ENCODE measurements at places on chromosomes 11 and 22.

GRCh38 chr11:121895919-121896318 is 220.1 kb downstream of the BLID start:
- no peak for DNase-seq

GRCh38 chr11:122744357-122744756 is 88.8 kb downstream of the UBASH3B start:
- DNase-seq = no peak

DNA sequence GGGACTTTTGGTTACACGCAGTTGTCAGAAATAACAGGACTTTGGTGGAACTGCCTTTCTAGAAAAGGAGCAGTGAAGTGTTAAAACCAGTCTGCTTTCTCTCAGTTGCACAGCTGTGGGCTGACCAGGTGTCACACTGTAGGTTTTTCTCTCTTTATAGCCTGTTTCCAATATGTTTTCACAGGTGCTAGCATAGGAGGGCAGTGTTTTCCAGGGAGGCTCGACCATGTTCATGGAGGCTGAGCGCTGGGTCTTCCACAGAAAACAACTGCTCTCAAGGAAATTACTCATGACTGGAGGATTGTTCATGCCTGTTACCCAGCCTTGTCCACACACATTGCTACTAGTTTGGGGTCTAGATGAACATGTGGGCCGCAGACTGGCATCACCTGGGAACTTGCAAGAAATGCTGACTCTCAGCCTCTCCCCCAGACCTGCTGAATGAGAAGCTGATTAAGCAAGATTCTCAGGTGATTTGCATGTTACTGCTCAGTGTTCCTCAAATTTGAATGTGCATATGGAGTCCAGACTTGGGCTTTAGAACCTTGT is 157.7 kb downstream of the MAML2 start:
- DNase-seq = no peak

GRCh38 chr11:13784855-13785254 is 116.4 kb downstream of the FAR1 start:
- DNase-seq = peak; percentile 93

- DNase-seq = no peak
Measured at GRCh38 chr11:126431401-126432064, 76.0 kb downstream of the ST3GAL4 start.

GRCh38 chr11:132994966-132995365 is 537.3 kb downstream of the OPCML start:
- no peak for DNase-seq

DNA sequence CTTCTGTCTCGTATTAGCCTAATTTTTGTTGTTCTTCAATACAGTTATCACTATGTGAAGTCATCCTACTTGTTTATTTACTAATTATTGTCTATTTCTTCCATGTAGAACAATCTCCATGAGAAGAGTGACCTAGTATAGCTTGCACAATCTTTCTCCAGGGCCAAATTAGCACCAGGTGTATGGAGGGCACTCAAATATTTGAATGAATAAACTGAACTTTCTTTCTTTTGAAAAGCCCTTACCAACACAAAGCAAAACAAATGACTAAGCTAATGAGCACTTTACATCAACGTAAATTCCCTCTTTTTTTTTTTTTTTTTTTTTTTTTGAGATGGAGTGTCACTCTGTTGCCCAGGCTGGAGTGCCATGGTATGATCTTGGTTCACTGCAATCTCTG is 34.2 kb downstream of the ABTB2 start:
- DNase-seq = no peak

GRCh38 chr11:7428196-7428595 is 57.1 kb upstream of the OLFML1 start:
- no peak for DNase-seq

DNA sequence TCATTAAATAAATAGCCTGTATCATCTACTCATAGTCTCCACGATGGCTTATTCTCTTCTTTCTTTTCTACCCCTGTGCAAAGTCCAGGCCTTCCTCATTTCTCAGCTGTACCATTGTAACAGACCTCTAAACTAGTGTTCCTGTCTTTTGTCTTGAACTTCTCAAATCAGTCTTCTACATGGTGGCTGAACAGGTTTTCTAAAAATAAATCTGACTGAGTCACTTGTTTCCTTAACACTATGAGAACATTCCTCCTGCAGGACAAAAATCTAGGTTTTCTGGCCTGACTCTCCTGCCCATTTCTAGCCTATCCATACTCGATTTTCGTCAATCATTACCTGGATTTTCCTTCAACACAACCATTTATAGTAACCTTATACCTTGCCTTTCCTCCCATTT is 1080.8 kb upstream of the TENM4 start:
- DNase-seq = no peak

DNA sequence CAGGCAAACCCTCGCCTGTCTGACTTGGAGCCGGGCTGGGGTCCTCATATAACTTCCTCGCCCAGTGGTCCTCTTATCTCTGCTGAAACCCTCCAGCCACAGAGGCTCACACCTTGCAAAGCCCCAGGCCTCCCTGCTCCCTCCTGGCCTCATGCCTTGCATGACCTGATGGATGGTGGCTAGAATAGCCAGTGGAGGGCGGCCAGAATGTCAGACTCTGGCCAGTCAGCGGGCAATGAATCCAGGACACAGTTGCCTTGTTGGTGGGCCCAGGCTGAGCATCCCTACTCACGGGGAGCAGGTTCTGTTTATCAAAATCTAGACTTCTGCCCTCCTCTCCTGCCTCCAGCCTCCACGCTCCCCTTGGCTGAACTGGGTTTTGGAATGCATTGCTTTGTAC is 69.1 kb upstream of the WNT11 start:
- no peak for DNase-seq

DNA sequence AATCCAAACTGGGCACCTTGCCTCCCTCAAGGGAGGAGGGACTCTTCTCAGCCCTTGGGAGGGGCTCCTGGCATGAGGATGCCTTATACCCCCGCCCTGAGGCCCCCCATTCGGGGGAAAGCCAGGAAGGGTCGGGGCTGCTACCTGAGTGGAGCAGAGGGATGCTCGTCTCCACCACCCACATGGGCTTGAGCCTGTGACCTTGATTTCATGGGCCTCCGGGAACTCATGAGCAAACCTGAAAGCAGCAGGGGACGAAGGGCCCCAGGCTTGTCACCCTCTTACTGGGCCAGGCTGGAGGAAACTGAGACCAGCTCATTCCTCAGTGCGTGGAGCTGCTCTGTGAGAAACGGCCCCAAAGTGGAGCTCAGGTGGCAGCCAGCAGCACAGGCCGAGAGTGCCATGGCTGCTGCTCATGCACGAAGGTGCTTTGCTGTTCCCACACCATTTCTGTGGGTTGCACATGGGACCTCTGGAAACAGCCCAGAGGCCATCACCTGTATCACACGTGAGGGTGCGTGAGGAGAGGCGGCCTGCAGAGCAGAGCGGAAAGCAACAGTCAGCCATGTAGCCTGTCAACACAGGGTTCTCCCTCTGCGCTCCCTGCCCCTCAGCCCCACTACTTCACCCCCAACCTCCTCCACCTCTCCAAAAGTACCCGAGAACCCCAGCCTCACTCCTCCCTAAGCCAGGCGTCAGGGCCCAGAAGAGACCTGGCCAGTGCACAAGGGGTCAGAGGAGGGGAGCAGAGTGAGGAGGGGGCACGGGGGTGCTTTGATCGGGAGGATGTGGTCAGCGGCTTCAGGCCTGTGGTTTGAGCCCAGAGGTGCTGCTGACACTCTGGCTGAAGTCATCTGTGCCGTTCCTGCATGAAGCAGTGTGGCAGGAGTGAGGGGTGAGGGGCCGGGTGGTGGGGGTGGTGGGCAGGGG is 14.1 kb upstream of the IL2RB start:
- DNase-seq = no peak

DNA sequence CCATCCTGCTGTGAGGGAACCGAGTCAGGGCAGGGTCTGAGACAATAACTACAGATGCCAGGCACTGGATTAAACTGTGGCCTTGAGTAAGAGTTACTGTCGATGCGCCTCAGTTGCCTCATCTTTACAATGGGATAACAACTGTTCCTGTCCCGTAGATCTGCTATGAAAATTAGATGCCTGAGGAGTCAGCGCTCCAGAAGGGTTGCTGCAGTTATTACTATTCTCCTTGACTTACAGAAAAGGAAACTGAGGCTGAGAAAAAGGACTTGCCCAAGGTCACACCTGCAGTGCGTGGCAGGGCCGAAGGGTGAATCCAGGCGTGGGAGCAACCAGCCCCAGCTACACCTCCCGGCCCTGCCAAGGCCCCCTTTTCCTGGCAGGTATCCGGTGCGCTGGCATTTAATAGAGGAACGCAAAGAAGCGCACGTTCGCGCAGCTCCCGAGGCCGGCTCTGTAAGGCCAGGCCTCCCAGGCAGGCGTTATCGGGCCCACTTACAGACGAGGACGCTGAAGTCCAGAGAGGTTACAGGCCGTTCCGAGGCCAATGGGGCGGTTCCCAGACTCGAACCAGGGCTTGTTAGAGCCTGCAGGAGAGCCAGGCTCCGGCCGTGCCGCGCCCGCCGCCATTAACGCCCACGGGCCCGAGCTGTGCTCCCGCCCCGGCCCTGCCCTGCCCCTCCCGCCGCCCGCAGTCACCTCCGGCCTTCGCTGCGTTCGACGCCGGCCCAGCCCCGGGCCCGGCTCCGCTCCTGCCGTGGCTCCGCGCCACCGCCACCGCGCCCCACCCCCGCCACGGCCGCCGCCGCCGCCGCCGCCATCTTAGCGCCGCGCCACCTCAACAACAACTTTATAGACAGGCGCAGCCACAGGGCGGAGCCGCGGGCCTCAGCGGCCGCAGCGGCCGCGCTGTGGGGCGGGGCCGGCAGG is at the start of gene C11orf68:
Gene C11orf68, minus strand, starts transcription at position 852 of the 930 bp plus-strand sequence. Its CDS starts 31 bp downstream, at position 821.
- DNase-seq = peak; percentile 36

GRCh38 chr11:33692541-33692940 is 8.1 kb downstream of the C11orf91 start:
- DNase-seq = no peak

DNA sequence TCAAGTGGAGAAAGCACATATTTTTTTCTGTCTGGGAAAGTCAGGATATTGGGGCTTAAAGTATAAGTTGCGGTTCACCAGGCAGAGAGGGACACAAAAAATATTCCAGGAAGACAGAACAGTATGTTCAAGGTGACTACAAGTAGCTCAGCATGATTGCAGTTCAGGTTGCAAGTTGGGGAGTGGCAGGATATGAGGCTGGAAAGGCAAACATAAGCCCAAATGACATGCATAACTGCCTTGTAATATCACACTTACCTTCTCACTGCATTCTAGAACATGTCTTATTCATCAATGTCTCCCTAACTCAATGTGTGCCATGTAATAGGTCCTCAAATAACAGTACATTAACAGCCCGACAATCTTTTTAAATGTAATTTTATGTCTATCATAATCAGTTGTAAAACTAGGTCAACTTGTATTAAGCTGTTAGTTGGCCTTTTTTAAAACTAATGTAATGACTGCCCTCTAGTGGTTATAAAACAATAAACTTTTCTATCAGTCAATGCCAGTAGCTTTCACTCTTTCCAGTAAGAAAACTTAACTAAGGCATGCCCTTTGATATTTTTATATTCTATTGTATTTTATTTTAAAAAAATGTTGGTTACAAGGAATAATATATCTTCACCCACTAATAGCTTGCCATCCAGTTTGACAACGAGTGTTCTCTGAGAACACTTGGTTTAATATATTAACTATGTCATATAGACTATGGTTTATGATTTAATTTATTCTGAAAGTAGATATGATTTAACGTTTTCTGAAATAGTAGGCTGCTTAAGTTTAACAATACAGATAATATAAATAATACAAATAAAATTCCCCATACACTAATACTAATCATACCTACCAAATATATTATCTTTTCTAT is 39.4 kb upstream of the CFAP300 start:
- DNase-seq = peak; percentile 71

DNA sequence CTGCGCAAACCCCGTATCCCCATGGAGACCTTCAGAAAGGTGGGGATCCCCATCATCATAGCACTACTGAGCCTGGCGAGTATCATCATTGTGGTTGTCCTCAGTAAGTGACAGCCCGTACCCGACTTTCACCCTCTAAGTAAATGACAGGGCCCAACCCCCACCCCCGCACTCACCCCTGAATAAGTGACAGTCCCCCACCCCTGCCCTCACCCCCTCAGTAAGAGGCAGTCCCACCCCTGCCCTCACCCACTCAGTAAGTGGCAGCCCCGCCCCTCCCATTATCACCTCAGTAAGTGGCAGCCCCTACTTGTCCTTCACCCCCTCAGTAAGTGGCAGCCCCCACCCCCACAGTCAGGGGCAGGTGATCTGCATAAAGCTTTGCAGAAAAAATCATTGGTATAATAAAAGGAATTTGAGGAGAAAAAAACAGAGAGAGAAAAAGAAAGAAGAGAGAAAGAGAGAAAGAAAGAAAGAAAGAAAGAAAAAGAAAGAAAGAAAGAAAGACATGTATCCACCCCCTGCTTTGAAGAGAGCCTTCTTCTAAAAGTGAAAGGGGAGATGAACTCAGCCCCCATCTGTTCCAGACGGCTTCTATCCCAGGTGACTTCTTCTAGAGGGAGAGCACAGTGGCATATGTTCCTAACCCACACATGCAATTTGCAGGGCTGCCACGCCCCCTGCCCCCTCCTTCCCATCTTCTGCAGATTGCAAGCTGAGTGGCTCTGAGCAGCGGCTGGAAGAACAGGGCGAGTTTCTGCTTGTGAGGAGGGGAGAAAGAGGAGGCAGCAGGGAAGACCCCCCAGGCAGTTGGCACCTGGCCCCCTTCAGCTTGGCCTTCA is 12.5 kb upstream of the SMIM35 start:
- no peak for DNase-seq

GRCh38 chr11:1785749-1786413 is 22.2 kb upstream of the CTSD start:
- DNase-seq = no peak

DNA sequence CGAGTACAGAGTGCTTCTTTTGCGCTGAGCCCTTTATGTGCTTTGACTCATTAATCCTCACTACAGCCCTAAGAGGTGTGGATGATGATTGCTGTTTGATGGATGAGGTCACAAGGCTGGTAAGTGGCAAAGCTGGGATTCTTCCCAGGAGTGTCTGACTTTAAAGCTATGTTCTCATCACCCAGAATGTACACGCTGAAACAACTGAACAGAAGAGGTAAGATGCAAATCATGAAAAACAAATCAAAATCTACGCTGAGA is 37.7 kb upstream of the CREB3L1 start:
- no peak for DNase-seq

GRCh38 chr11:45105233-45105983 is 41.0 kb upstream of the PRDM11 start:
- DNase-seq = peak; percentile 81

DNA sequence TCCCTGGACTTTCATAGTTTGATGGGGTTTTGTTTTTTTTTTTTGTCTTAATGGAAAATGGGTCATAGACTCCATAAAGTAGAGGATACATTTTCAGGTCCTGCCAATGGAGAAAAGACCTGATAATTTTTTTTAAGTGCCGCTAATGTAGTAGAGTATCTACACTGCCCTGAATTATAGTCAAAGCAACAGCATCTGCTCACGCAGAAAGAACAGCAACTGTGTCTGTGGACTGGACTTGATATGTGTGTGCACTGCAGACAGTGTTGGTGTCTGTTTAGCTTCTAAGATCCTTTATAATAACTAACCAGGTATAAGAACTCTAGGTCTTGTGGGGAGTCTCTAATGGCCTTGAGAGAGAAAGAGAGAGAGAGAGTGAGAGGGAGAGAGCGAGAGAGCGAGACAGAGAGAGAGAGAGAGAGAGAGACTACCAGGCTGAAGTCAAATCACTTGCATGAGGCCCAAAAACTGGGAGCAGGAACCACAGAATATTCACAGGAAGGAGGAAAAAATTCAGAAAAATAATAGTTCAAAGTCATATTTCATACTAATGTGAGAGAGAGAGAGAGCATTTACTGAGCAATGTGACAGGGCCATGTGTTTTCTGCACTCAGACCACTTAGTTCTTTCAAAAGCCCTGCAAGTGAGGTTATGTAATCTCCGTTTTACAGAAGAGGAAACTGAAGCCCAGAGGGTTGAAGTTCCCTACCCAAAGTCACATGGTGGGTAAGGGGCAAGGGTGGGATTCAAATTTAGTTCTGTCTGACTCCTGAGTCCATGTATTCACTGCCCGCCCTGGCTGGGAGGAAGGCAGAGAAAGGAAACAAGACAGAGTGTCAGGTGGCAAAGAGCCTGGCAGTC is 8.6 kb upstream of the MIAT start:
- no peak for DNase-seq

Measured in G401 (cell line).